ENCODE measurements at places on chromosomes 16 and 17. TPM values are rescaled to one million over a fixed set of nuclear protein-coding genes. Genes with fewer than 3 reads are reported as not detected.

- no peak for DNase-seq
- H3K4me1 ChIP-seq, result peaks cover 17% of the 10 kb centered on the region
- H3K36me3 ChIP-seq, result no peaks in the 10 kb centered on the region
- H3K27me3 ChIP-seq, result no peaks in the 10 kb centered on the region
Measured at GRCh38 chr16:88809676-88810165, 2.0 kb downstream of the APRT start.

GRCh38 chr16:81497690-81498089 lies 53.1 kb downstream of the CMIP start:
- no peak overlapping the region for H3K27ac ChIP-seq
- H3K4me3 ChIP-seq, result no peak overlapping the region
- peaks cover 4% of the 10 kb centered on the region for H3K36me3 ChIP-seq
- peaks cover 31% of the 10 kb centered on the region for H3K4me1 ChIP-seq
- DNase-seq, result no peak

The JMJD6 gene
- 22.4 TPM for total RNA-seq

DNA sequence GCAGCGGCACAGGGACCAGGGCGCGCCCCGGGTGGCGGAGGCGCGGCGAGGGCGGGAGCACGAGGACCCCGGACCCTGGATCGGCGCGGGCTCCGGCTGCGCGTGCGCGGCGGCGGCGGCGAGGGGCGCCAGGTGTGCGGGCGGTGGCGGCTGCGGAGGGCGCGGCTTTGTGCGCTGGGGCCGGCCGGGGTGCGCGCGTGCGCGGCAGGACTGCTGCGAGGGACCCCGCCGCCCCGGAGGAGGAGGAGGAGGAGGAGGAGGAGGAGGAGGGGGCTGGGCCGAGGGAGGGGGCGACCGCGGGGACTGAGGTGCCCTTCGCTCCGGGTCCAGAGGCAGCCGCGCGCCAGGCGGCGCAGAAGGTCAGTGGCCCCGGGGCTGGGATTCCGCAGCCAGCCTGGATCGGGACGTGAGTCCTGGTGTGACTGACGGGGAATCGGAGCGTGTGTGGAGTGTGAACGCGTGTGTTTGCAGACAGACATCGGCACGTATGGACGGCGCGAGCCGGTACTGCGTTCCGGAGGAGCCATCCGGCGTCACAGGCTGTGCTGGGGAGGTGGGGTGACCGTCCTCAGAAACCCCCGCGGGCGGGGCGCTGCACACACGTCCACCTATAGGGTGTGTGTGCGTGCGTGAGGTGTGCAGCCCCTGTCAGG lies 19.5 kb upstream of the RAP1GAP2 start:
- H3K27me3 ChIP-seq, result peaks cover 57% of the 10 kb centered on the region
- peak overlapping the region; percentile 65 for H3K4me3 ChIP-seq
- H3K4me1 ChIP-seq, result peaks cover 4% of the 10 kb centered on the region
- H3K27ac ChIP-seq, result no peak overlapping the region
- no peak for DNase-seq

GRCh38 chr17:80442764-80443163 lies 27.8 kb downstream of the ENDOV start:
- H3K4me3 ChIP-seq, result no peak overlapping the region
- H3K27ac ChIP-seq, result no peak overlapping the region
- H3K4me1 ChIP-seq, result no peaks in the 10 kb centered on the region
- peaks cover 3% of the 10 kb centered on the region for H3K36me3 ChIP-seq
- H3K27me3 ChIP-seq, result peaks cover 11% of the 10 kb centered on the region

DNA sequence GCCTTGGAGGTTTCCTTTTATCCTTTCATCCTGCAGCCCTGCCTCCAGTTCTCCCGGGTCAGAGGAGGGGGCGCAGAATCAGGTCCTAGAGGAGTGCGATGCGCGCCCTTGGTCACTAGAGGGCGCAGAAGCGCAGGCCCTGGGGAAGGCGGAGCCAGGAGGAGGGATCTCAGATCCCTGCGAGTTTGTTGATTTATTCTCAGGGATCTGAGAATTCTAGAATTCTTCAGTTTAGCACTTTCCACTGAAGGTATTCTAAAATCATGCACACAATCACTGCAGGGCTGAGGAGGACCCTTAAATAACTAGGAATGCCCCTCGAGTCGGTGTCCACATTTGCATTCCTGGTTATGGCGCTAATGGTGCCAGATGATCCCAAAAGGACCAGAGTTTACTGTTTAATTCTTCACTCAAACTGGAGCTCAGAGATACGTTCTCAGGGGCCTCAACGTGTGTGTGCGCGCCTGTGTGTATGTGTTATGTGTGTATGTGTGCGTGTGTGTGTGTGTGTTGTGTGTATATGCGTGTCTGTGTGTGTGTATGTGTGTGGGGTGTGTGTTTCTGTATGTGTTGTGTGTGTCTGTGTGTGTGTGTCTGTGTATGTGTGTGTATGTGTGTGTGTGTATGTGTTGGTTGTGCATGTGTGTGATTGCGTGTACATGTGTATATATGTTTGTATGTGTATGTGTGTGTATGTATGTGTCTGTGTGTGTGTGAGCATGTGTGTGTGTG lies 6.9 kb upstream of the ELAC2 start:
- H3K4me1 ChIP-seq, result peaks cover 7% of the 10 kb centered on the region
- H3K27me3 ChIP-seq, result peaks cover 6% of the 10 kb centered on the region
- H3K36me3 ChIP-seq, result no peaks in the 10 kb centered on the region
- H3K27ac ChIP-seq, result no peak overlapping the region
- DNase-seq, result no peak
- H3K4me3 ChIP-seq, result peak overlapping the region; percentile 50

The DPEP3 gene
- total RNA-seq, result not detected

- H3K4me1 ChIP-seq, result peaks cover 30% of the 10 kb centered on the region
- DNase-seq, result no peak
Measured at GRCh38 chr17:21077281-21077680, 34.5 kb upstream of the USP22 start.

GRCh38 chr17:29766796-29767327 lies 144.2 kb upstream of the CORO6 start:
- no peaks in the 10 kb centered on the region for H3K4me1 ChIP-seq
- no peaks in the 10 kb centered on the region for H3K36me3 ChIP-seq
- H3K27me3 ChIP-seq, result no peaks in the 10 kb centered on the region
- DNase-seq, result no peak
- H3K4me3 ChIP-seq, result no peak overlapping the region

The ITGB4 gene
- total RNA-seq, result 5.2 TPM

- no peak overlapping the region for H3K4me3 ChIP-seq
- no peaks in the 10 kb centered on the region for H3K27me3 ChIP-seq
- DNase-seq, result no peak
- H3K36me3 ChIP-seq, result no peaks in the 10 kb centered on the region
- H3K4me1 ChIP-seq, result peaks cover 15% of the 10 kb centered on the region
Measured at GRCh38 chr16:85605051-85605911, 7.8 kb upstream of the GSE1 start.

DNA sequence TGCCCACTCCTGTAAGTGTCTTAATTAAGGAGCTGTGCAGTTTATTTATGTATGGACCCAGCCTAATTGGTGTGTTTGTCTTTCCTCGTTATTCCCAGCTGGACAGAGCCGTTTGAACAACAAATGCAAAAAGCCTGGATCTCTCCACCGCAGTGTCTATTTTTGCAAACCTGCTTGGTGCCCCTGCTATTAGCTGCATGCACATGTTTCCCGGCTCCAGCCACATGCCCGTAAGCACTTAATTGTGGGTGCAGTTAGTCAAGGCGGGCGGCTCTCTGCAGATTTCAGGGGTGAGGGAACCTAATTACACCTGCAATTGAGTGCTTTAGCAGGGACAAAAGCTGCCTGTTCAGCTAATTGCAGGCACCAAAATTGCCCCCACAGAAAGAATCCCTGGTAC lies 74.0 kb upstream of the GSE1 start:
- no peak overlapping the region for H3K4me3 ChIP-seq
- peaks cover 6% of the 10 kb centered on the region for H3K4me1 ChIP-seq

The CCL23 gene
- not detected for total RNA-seq

The MYH8 gene
- total RNA-seq, result not detected

GRCh38 chr17:10050597-10051101 lies 145.6 kb upstream of the RCVRN start:
- H3K27ac ChIP-seq, result no peak overlapping the region
- no peak overlapping the region for H3K4me3 ChIP-seq
- peaks cover 2% of the 10 kb centered on the region for H3K27me3 ChIP-seq
- no peaks in the 10 kb centered on the region for H3K4me1 ChIP-seq
- no peaks in the 10 kb centered on the region for H3K36me3 ChIP-seq

All from chondrocyte (in vitro differentiated cells).